ENCODE measurements at places on chromosomes 16 and 17. TPM values are rescaled to one million over a fixed set of nuclear protein-coding genes. Genes with fewer than 3 reads are reported as not detected.
A peak's percentile ranks its signal among the peaks of the same experiment; 100 is the strongest.

Gene MAP2K4
- total RNA-seq, result 30.1 TPM

GRCh38 chr17:56694825-56695224 lies 101.3 kb downstream of the NOG start:
- no peak for DNase-seq

GRCh38 chr17:51796026-51796425 lies 362.5 kb downstream of the CA10 start:
- no peak for DNase-seq

Gene SCARF1
- 0.98 TPM for total RNA-seq

DNA sequence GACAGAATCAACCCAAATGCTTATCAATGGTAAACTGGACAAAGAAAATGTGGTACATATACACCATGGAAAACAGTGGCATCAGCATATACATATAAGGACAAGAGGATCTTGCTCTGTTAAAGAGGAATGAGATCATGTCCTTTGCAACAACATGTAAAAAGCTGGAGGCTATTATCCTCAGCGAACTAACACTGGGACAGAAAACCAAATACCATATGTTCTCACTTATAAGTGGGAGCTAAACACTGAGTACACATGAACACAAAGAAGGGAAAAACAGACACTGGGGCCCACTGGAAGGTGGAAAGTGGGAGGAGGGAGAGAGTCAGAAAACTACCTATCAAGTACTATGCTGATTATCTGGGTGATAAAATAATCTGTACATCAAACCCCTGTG lies 447.3 kb upstream of the MAF start:
- DNase-seq, result no peak

GRCh38 chr16:9469512-9469911 lies 378.1 kb downstream of the HAPSTR1 start:
- no peak for DNase-seq

DNA sequence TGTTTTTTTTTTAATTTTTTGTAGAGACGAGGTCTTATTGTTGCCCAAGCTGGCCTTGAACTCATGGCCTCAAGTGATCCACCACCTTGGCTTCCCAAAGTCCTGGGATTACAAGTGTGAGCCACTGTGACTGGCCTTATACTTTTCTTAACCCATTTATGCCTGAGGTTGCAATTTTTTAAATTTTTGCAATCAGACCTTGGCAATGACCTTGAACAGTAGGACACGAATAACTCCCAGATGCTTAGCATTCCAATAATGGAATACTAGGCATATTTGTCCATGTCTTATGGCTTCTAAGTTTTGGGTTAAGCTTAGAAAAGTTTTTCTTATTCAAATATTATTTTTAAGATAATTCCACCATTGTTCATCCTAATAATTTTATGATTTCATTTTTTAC lies 28.3 kb upstream of the TMEM97 start:
- DNase-seq, result no peak

Gene LPCAT2
- 0.37 TPM for total RNA-seq

DNA sequence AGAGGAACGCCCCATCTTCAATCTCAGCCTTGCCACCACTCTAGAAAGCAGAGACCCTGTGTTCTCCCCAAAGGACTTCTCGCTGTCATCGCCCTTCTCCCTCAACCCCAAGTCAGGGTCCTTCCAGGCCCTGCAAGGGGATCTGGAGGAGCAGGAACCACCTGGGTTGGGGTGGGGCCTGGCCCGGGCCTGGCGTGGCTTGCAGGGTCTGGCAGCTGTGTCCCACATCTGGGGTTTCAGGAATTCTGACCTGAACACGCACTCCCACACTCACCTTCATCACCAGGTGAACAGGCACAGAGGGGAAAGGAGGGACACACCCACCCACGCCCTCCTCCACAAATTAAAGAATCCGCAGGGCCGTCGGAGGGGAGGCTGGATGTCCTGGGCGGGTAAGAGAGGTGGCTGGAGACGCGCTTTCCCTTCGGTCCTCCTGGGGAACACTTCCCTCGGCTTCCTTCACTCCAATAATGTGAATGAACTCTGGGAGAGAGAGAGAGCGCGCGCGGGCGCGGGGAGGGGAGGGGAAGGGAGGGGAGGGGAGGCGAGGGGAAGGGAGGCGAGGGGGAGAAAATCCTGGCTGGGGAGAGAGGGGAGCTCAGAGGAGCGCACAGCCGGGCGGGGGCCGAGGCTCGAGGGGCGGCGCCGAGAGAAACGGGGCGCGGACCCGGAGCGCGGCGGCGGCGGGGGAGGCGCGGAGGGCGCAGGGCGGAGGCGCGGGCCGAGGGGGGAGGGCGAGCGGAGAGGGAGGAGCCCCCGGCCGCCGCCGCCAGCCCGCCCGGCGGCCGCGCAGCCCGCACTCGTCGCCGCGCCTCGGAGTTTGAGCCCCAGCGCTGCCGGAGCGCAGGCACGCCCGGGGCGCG lies at the start of gene CACNG4:
TSS of gene CACNG4 (plus strand) at position 799 of the 863 bp plus-strand sequence. CDS start 205 bp downstream, outside the sequence.
- DNase-seq, result no peak

Gene WNK4
- 0.42 TPM for total RNA-seq

GRCh38 chr16:79653373-79653891 lies 52.9 kb upstream of the MAF start:
- no peak for DNase-seq

DNA sequence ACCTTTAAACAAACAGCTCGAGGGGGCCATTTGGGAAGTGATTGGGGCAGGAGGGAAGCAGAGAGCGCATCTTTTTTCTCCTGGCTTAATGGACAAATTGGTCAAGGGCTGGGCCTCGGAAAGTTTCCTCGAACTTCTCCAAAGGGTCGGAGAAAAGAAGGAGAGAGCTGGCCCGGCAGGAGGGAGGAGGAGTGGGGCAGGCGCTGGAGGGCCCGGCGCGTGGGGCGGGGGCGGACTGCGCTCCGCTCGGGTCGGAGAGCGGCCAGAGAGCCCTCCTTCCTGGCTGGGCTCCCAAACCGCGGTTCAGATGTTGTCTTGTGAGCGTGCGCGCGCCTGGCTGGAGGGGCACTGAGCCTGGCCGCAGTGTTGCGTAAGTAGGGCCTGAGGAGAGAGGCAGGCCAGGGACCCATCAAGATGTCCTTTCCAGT lies 1.2 kb downstream of the MMP2 start:
- DNase-seq, result no peak

- no peak for DNase-seq
These were observed 267.2 kb upstream of the CDH5 start for GRCh38 chr16:66099306-66099705.

DNA sequence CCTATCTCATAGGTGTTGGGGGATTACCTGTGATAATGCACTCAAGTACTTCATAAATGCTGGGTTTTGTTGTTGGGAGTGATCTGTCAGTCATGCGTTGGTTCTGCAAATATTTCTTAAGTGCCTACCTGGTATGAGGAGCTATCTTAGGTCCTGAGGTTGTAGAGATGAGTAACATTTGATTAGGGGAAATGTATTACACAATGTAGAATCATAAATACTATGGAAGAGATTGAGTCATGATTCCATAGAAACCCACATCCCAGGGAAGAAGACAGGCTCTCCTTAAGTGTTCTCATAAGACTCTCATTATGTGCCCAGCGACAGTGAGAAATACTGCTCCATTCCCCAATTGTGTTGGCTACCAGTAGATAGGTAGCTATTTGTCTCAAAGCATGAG lies 240.1 kb downstream of the FTO start:
- DNase-seq, result no peak

GRCh38 chr17:80389011-80389995 lies 25.7 kb upstream of the ENDOV start:
- DNase-seq, result no peak

DNA sequence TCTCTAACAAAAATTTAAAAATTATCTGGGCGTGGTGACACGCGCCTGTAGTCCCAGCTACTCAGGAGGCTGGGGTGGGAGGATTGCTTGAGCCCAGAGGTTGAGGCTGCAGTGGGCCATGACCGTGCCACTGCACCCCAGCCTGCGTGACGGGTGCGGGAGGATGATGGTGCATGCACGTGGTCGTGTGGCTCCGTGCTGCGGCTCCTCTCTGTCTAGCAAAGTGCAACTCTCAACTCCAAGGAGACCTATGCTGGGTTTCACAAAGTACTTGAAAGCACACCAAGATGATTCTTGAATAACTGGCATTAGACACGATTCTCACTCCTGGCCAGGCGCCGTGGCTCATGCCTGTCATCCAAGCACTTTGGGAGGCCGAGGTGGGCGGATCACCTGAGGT lies 25.8 kb downstream of the NXN start:
- no peak for DNase-seq

DNA sequence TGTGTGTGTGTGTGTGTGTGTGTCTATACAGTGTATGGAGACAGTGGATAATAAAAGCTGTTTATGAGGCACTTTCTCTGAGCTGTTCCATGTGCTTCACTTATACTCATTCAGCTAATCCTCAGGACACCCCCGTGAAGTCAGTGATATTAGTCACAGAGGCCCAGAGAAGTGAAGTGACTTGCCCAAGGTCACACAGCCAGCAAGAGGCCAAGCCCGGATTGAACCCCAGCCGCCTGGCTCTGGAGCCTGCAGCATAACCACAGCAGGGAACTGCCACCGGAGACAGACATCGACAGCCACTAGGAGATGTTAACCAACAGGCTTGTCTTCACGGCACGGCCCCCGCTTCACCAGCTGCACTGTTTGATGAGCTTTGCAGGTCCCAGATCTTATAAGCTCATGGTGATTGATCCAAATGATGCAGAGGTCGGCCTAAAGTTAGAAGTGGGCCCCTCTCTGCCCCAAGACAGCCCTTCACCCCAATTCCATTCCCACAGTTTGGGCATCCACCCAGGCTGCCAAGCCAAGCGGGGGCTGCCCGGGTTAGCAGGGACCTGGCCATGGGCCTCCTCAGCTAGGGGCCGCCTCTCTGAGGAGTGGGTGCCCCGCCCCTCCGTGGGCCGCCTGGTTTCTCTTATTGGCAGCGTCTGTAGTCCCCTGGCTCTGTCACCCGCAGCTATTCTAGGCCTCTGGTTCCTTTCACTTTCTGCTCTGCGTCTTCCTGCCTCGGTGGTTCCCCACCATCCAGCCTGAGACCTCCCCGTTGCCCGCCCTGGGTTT lies 30.9 kb downstream of the SOCS1 start:
- DNase-seq, result peak; percentile 96

Gene SPEM1
- total RNA-seq, result not detected

Gene KRTAP9-4
- not detected for total RNA-seq

- no peak for DNase-seq
These were observed 3.2 kb upstream of the IL17C start for GRCh38 chr16:88634994-88635670.

Gene DNAH9
- total RNA-seq, result not detected

DNA sequence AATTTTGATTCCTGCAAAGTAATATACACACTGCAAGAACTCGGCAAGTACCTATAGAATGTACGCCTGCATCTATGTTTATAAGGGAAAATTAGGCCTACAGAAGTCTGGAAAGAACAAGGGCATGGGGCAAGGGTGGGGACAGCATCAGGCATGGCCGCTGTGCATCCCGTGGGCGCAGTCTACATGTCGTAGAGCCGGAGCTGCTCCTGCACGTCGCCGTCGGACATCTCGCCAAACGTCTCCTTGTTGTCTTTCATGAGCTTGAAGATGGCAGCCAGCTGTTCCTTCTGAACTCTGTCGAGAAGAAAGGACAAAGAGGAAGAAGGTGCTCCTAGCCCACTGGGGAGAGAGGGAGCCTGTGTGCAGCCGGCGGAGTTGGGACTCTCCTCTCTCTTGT lies 33.4 kb downstream of the MXRA7 start:
- DNase-seq, result no peak

- peak; percentile 72 for DNase-seq
These were observed 1.6 kb downstream of the NUFIP2 start for GRCh38 chr17:29292071-29292991.

DNA sequence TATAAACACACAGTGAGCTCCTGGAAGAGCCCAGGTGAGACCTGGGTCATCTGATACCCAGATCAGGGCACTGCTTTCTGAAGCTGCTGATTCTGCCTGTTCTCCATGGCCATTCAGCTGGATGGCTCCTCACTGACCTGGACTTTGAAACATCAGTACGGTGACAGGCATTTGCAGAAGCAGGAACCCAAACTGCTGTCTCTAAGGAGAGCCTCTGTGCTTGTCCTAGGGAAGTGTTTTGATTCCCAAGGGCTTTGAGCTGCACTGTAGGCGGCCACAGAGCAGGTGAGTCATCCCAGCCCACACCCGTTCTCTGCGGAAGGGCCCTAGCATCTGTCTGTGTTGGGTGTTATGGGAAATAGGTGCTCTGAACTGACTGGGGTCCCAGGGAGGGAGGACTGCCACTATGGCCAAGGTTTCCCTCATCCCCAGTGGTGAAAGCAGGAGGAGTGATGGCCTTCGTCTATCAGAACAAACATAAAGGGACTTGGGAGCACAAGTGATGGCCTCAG lies 60.7 kb upstream of the ADCY9 start:
- peak; percentile 22 for DNase-seq

- no peak for DNase-seq
These were observed 129.3 kb downstream of the NTN1 start for GRCh38 chr17:9150446-9151090.

Gene TMC7
- total RNA-seq, result not detected

Gene HOXB7
- total RNA-seq, result 0.30 TPM

Gene OTOA
- not detected for total RNA-seq

DNA sequence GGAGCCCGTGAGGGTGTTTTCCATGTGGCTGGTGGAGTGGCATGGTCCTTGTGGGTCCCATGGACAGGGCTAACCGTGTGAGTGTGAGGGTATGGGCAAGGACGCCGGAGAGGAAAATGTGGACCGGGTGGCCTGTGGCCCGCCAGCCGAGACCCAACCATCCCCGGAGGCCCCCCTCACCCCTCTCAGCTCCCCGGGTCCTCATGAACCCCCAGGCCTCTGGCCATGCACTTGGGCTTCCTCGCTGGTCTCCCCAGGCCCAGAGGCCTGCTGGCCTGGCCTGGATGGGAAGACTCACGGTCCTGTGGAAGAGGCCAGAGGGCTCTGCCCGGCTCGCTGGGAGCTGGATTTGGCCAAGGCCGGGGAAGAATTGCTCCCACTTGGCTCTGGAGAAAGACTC lies 13.1 kb downstream of the RAP1GAP2 start:
- no peak for DNase-seq

DNA sequence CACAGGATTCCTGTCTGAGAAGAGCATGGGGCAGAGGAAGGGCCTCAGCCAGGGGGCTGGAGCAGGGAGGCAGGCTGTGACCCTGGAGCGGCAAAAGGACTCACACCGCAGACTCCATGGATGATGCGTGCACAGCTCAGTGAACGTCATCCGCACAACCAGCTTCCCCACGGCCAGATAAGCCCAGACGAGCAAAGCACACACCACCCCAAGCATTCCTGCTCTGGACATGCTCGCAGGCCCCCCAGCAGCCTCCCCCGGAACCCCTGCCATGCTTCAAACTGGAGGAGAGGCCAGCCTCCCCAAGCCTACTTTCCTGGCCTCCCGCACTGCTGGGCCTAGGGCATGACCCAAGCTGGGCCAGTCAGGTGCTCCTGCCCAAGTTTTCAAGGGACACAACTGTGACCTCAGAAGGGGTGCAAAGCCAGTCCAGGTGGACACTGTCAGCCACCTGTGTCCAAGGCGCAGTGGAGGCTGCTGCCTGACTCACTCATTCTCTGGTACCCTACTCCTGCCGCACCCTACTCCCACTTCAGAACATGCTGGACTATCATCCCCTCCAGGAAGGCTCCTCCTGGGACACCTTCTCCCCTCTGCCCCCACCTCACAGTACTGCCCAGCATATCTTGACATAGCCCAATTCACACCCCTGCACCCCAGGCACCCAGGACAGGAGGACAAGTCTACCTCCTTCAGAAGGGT lies 4.8 kb downstream of the BCAR1 start:
- no peak for DNase-seq

Gene C16orf46
- 0.28 TPM for total RNA-seq
